Left lobe of liver (tissue), 2 donors: ENCODE measurements at places on chromosomes 11 and 22. TPM values are rescaled to one million over a fixed set of nuclear protein-coding genes. Genes with fewer than 3 reads are reported as not detected.

MCAT gene
- 13.6 TPM for total RNA-seq

ANGPTL5 gene
- total RNA-seq: not detected

BCO2 gene
- total RNA-seq: 96.6 TPM

OR8G1 gene
- not detected for total RNA-seq

DNA sequence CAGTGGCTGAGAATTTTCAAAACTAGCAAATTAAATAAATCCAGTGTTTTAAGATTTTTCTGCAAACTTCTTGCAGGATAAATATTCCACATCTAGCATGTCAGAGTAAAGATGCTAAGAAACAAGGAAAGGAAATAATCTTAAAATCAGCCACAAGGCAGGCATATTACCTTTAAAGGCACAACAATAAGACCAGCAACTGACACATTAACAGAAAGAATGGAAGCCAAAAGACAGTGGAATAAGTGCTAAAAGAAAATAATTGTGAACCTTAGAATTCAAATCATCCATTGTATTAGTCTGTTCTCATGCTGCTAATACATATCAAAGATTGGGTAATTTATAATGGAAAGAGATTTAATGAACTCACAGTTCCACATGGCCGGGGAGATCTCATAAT, 132.4 kb downstream of the FAR1 start:
- DNase-seq: no peak

DNA sequence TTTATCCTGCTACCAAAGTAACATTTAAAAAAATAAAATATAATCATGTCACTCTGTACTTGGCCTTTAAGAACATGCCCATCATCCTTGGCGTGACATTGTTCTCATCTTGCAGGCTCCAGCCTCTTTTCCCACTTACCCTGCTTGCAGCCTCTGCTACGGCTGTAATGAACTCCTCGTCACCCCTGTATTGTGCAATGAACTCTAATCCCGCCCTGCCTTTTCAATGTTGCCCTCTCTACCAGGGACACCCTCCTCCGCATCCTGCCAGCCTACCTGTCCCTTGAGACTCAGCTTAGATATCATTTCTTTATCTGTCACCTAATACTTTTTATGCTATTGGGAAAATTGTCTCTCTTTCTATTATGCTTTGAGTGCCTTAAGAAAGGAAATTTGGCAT, 12.6 kb upstream of the MMP20 start:
- DNase-seq: no peak

DNA sequence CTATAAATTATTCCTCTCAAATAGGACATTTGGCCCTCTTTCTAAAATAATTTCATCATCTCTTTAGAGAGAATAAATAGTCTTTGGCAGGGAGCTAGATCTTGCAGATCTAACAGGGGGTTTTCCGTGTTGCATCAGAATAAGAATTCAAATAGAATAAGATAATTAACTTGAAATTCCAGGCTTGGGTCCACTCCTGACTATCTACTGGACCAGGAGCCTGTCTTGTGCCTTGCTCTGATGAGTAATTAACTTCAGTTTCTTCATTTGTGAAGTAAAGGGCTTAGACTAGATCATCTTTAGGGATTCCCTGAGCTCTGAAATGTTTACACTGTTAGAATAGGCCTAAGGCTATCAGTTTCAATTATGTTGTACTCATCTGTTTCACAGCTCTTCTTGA, 23.5 kb upstream of the TMEM123 start:
- no peak for DNase-seq

- DNase-seq: no peak
Observed at GRCh38 chr22:21964234-21964633, 11.6 kb upstream of the PPM1F start.

DNA sequence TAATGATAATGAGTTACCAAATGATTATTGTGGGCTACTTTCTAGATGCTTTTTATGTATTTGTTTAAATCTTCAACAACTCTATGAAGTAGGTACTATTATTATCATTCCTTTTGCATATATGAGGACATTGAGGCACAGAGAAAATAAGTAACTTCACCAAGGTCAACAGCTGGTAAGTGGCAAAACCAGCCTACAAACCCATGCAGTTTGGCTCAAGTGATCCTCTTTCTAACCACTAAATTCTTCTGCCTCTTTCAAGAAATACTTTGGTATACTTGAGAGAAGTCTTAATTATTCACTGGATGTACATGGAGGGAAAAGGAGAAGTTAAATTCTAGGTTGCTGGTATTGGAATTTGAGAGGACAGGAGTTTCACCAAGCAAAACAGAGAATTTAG, 495.2 kb upstream of the CADM1 start:
- DNase-seq: no peak

- peak; percentile 86 for DNase-seq
Observed at GRCh38 chr22:38766076-38766777, 10.4 kb upstream of the SUN2 start.

GRCh38 chr11:77147668-77148321, 19.7 kb downstream of the MYO7A start:
- no peak for DNase-seq

GRCh38 chr11:123478352-123478987, 48.4 kb downstream of the GRAMD1B start:
- no peak for DNase-seq

GRCh38 chr11:75303544-75304224, 47.8 kb downstream of the ARRB1 start:
- no peak for DNase-seq

- DNase-seq: no peak
Observed at GRCh38 chr11:35305670-35306382, 113.5 kb downstream of the SLC1A2 start.

DNA sequence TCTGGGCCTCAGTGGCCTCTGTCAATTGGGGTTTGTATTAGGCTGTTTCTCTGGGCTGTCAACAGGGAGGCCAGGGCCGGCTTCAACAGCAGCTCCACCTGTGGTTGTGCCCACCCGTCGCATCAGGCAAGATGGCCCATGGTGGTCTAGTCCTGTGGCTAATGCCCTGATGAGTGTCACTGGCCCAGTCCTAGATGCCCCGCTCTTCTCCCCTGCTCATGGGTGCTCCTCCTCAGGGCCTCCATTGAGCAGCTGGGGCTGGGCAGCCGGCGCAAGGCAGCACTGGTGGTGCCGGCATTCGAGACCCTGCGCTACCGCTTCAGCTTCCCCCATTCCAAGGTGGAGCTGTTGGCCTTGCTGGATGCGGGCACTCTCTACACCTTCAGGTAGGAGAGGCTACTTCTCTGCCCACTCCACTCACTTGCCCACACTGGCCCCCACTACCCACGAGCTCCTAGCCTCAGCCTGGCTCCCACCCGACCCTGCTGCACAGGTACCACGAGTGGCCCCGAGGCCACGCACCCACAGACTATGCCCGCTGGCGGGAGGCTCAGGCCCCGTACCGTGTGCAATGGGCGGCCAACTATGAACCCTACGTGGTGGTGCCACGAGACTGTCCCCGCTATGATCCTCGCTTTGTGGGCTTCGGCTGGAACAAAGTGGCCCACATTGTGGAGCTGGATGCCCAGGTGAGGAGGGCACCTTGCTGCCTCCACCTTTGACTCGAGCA, 5.4 kb downstream of the LARGE2 start:
- DNase-seq: no peak
